ENCODE measurements at places on chromosomes 2 and 18.
A peak's percentile ranks its signal among the peaks of the same experiment; 100 is the strongest.

DNA sequence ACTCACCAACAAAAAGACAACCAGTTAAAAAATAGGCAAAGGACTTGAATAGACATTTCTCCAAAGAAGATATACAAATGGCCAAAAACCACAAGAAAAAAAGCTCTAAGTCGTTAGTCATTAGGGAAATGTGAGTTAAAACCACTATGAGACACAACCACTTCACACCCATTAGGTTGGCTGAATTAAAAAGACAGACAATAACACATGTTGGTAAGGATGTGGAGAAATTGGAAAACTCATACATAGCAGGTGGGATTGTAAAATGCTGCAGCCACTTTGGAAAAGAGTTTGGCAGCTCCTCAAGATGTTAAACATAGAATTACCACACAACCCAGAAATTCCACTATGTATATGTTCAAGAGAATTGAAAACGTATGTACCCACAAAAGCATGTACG is 117.6 kb upstream of the SPATS2L start:
- no peak for DNase-seq

- DNase-seq = no peak
Observed at GRCh38 chr18:57475408-57475807, 40.2 kb downstream of the ONECUT2 start.

GRCh38 chr18:49980896-49981295 is 167.6 kb upstream of the ACAA2 start:
- no peak for DNase-seq

DNA sequence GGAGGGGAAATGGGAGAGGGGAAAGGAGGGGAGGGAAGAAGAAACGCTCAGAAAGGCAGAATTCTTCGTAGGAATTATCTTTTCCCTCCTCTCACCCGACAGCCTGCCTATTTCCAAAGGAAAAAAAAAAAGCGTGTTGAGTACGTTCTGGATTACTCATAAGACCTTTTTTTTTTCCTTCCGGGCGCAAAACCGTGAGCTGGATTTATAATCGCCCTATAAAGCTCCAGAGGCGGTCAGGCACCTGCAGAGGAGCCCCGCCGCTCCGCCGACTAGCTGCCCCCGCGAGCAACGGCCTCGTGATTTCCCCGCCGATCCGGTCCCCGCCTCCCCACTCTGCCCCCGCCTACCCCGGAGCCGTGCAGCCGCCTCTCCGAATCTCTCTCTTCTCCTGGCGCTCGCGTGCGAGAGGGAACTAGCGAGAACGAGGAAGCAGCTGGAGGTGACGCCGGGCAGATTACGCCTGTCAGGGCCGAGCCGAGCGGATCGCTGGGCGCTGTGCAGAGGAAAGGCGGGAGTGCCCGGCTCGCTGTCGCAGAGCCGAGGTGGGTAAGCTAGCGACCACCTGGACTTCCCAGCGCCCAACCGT is at the start of gene GAD1:
TSS of gene GAD1 (plus strand) at position 384 of the 589 bp plus-strand sequence. CDS start 1,705 bp downstream, outside the sequence.
- DNase-seq = peak; percentile 44

DNA sequence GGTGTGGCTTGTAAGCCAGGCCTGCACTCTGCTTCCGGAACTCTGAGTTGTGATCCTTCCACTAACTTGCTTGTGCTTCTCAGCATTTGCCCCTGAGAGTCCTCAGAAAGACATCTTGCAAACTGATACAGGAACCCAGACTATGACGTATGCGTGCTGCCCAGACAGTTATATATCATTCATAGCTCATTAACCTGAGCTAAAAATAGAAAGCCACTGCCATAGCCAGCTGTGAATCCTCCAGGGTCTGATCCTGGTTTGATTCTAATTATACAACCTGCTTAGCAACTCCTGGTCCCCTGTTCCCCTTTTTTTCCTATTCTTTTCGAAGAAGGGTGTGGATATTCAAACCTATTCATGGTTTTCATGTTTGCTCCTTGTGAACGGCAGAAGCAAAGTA is 63.7 kb downstream of the MARCHF4 start:
- peak; percentile 61 for DNase-seq

GRCh38 chr2:81545626-81546025 is 1241.1 kb upstream of the LRRTM1 start:
- no peak for DNase-seq

DNA sequence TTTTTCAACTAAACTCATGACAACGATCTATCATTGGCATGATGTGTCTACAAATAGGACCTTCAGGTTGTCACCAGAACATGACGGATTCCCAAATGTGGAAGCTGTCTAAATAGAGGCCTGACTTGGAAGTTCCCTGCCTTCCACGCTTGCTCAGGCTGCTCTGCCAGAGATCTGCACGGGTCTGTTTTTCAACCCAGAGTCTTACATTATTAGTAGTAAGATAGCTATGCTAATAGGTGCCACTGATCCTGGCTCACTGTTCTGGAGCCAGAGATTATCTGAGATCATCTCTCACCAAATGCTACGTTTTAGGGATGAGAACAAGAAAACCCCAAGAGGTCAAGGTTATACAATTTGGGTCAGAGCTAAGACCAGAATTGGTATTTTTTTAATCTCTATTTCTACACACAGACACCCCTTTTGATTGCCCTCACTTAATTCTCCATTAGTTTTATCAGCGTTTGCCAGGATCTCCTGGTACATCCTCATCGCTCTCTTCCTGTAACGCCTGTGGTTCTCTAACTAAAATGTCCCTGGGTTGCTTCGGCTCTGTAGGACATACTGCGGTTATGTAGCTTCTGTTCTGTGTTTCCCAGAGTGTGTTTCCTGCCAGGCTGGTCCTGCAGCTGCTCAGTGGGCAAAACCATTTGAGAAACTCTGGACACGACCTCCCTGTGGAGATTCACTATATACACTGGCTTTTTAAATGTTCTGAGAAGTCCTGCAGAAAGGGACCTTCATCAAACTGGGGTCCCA is 5.7 kb downstream of the CDC42EP3 start:
- DNase-seq = no peak

- DNase-seq = no peak
Observed at GRCh38 chr2:159185401-159186130, 100.9 kb downstream of the WDSUB1 start.

- peak; percentile 58 for DNase-seq
Observed at GRCh38 chr2:157182834-157183396, 74.6 kb upstream of the GALNT5 start.

GRCh38 chr2:39059366-39059952 is 61.4 kb downstream of the SOS1 start:
- peak; percentile 52 for DNase-seq

DNA sequence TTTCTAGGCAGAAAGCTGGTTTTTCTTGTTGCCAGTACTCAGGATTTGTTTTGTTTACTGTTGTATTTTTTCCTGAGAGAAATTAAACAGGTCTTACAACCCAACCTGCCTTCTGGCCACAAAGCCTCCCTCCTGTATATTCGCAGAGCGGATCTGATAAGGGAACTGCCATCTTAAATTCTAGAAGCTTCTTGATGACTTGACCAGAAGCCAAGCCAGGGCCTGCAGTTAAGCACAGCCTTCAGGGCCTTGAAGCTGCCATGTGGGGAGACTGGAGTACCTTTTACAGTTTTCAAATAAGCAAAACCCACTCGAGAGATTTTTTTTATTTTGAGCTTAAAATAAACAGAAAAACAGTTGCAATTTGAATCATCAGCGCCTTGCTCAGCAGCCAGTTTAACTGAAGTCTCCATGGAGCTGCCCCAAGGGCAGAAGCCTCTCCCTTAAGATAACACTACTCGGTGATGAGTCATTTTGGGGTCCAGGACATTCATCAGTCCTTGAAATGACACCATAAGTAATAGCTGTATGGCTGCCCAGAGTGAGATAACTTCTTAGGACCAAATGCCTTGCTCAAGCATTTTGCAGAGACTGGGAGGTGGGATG is 51.5 kb upstream of the PHLPP1 start:
- DNase-seq = no peak

DNA sequence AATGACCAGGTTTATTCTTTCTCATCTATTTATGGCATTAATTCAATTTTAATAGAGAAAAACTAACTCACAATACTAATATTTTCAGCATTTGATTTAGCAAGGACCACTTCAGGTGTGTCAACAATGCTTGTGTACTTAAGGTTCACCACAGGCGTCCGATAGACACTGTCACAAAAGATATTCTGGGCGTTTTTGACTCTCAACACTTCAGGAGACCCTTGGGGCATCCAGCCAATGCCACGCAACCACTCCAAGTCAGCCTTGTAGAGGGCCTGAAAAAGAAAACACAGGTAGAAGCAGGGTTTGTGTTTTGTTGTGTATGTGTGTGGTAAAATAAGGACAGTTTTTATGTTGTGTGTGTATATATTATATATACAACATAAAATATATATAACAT is 158.2 kb downstream of the NEB start:
- no peak for DNase-seq

GRCh38 chr2:228136027-228136426 is 45.5 kb downstream of the SPHKAP start:
- DNase-seq = no peak

DNA sequence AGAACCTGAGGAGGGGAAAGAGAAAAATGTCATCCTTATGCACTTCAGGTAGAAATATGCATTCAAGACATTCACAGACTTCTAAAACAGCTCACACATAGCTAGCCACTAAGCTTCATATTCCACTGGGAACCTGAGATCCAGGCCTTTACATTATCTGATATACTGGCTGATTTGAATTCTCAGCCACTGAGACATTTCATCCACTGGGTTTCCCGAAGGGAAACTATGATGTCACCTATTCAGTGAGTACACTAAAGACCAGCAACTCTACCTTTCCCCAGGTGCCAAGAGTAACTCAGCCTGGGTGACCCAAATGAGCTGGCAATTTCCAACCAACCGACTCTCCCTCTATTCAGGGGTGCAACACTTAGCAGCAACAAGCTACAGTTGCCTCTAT is 21.7 kb upstream of the SP100 start:
- no peak for DNase-seq

GRCh38 chr2:224612578-224612977 is 27.4 kb upstream of the CUL3 start:
- no peak for DNase-seq
